Activated CD4-positive, alpha-beta memory T cell treated with anti-CD3 and anti-CD28 coated beads for 36 hours (primary cell): ENCODE measurements at places on chromosomes 5 and 9. TPM values are rescaled to one million over a fixed set of nuclear protein-coding genes. Genes with fewer than 3 reads are reported as not detected.

Gene PTPN3
- 0.56 TPM for total RNA-seq

Gene CA9
- 1.6 TPM for total RNA-seq

Gene RORB
- 0.02 TPM for total RNA-seq

Gene IL3
- total RNA-seq: 23.1 TPM

Gene CATSPER3
- 0.53 TPM for total RNA-seq

Gene LEAP2
- 3.2 TPM for total RNA-seq

Gene HABP4
- 17.4 TPM for total RNA-seq

Gene C5orf52
- total RNA-seq: not detected

DNA sequence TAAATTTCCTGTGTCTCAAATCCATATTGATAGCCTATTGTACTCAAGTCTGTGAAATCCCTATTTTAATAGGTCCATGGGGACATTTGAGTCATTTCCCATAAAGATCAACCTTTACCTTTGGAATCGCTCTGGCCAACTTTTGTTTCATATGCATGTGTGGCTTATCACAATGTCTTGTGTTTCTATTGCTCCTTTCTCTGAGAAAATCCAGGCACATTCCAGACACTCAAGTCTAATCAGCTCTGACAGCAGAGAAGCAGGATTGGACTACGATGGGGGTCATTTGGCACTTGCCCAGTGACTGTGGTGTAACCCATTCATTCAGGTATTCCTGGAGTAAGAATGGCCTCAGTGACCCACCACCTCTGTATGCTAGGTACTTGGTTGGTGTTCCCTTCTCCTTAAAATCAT, 48.4 kb downstream of the ACTBL2 start:
- no peak for DNase-seq
- H3K4me3 ChIP-seq: no peak overlapping the region
- H3K27ac ChIP-seq: no peak overlapping the region
- H3K36me3 ChIP-seq: no peaks in the 10 kb centered on the region
- no peaks in the 10 kb centered on the region for H3K4me1 ChIP-seq

DNA sequence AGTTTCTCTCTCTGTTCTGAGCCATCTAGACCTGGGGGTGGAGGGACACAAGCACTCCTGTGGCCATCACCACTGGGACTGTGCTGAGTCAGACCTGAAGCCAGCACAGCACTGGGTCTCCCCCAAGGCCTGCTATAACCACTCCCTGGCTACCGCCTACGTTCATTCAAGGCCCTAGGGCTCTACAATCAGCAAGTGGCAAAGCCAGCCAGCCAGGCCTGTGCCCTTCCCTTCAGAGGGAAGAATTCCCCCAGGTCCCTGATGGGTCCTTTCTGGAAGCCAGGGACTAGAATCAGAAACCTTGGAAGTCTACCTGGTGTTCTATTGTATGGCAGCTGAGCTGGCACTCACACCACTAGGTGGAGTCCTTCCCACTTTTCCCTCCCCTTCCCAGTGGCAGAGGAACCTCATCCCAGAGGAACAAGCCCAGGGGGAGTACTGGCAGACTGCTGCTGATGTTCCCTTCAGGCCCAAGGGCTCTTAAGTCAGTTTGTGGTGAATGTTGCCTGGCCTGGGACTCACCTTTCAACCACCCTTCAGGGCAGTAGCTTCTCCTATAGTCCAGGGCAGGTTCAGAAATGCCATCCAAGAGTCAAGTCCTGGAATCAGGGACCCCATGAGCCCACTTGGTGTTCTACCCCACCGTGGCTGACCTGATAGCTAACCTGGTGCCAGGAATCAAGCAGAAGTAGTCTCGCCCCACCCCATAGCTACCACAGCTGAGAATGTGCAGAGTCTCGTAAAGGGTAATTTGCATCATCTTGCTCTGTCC, 20.0 kb downstream of the JMY start:
- H3K27me3 ChIP-seq: no peaks in the 10 kb centered on the region
- no peak overlapping the region for H3K4me3 ChIP-seq
- H3K36me3 ChIP-seq: peaks cover 3% of the 10 kb centered on the region
- H3K4me1 ChIP-seq: peaks cover 39% of the 10 kb centered on the region
- H3K27ac ChIP-seq: no peak overlapping the region

GRCh38 chr9:128203707-128204551, 750 bp downstream of the DNM1 start:
- DNase-seq: no peak
- H3K4me1 ChIP-seq: peaks cover 16% of the 10 kb centered on the region
- H3K36me3 ChIP-seq: no peaks in the 10 kb centered on the region
- H3K4me3 ChIP-seq: peak overlapping the region; percentile 35

DNA sequence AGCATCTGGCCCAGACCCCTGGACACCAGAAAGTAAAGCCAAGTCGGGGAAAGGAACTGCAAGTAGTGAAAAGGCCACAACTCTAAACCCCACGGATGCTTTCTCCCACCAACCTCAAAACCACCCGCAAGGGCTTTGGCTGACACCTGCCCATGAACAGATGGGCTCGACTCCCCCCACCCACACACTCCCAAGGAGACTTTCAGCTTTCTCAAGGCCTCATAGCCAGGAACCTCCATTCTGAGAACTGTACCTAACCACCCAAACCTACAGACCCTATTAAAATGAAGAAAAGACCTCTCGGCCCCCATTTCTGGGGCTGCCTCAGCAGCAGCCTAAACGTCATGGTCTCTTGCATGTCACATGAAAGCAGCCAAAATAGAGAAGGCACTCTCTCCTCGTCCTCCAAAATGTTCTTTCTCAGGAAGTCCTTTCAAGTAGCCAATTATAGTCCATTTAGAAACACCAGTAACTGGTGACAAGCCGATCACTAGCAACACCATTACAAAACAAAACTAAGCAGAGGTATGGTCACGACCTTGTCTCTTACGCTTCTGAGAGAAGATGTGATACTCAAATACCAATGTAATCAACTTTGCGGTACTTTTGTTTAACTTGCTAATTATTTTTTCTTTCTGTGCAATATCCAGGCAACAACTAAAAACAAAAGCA, 2.9 kb downstream of the B4GALT1 start:
- H3K36me3 ChIP-seq: peaks cover 19% of the 10 kb centered on the region
- DNase-seq: peak; percentile 49
- peak overlapping the region; percentile 91 for H3K4me3 ChIP-seq
- H3K27me3 ChIP-seq: no peaks in the 10 kb centered on the region

DNA sequence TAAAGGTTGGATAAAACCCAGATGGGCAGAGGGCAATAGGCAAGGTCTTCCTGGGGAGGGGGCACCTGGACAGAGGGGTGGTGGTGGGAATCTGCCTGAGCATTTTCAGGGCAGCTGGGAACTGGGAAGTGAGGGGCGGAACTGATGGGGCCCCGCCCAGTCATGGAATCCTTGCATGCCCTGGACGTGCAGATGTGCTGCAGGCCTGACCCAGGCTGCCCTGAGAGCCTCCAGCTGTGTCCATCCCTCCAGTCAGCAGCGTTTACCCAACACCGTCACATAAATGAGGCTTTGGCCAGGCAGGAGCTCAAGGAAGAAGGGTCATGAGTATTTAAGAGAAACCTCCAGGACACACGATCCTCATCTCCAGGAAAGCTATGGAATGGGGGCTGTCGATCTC, 70.3 kb downstream of the DAB2IP start:
- H3K27ac ChIP-seq: no peak overlapping the region
- H3K4me1 ChIP-seq: no peaks in the 10 kb centered on the region
- no peaks in the 10 kb centered on the region for H3K27me3 ChIP-seq
- no peak for DNase-seq

- H3K4me3 ChIP-seq: no peak overlapping the region
- H3K27ac ChIP-seq: no peak overlapping the region
- no peak for DNase-seq
- peaks cover 20% of the 10 kb centered on the region for H3K27me3 ChIP-seq
- H3K4me1 ChIP-seq: no peaks in the 10 kb centered on the region
These were observed 269.5 kb downstream of the SEC61B start for GRCh38 chr9:99491408-99492158.

DNA sequence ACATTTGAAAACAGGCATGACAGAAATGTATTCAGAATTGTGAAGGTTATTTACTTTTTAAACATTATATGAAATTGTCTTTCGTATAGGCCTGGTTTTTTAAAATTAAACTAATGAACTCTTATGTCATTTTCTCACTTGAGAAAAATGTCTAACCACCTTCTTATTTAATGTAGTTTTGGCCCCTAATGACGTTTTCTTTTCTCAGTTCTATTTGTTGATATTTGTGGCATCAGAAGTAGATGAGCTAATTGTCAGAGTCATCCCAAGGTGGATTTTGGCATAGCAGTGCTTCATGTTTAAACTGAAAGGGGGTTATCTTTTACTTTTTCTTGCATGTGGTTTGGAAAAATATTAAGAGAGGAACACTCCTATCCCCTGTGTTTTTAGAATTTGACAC, 28.2 kb downstream of the TGFBR1 start:
- peaks cover 58% of the 10 kb centered on the region for H3K4me1 ChIP-seq
- H3K27me3 ChIP-seq: no peaks in the 10 kb centered on the region
- H3K36me3 ChIP-seq: peaks cover 16% of the 10 kb centered on the region
- no peak overlapping the region for H3K4me3 ChIP-seq
- H3K27ac ChIP-seq: no peak overlapping the region

DNA sequence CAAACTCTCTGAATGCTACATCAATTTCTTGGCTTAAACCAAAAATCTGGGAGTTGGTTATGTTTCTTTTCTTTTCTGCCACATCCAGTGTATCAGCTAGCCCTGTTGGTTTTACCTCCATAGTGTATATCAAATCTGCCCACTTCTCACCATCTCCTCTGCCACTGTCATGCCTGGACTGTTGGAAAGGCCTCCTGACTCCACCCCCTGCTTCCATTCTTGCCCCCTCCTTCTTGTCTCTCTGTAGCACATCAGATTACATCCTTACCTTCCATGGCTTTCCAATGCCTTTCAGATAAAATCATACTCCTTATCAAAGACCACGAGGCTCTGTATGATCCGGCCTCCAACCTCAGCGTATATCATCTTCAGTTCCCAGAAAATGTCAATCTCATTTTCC, 35.4 kb downstream of the STXBP1 start:
- no peaks in the 10 kb centered on the region for H3K27me3 ChIP-seq
- no peak overlapping the region for H3K4me3 ChIP-seq
- no peaks in the 10 kb centered on the region for H3K36me3 ChIP-seq
- no peak for DNase-seq
- peaks cover 3% of the 10 kb centered on the region for H3K4me1 ChIP-seq

DNA sequence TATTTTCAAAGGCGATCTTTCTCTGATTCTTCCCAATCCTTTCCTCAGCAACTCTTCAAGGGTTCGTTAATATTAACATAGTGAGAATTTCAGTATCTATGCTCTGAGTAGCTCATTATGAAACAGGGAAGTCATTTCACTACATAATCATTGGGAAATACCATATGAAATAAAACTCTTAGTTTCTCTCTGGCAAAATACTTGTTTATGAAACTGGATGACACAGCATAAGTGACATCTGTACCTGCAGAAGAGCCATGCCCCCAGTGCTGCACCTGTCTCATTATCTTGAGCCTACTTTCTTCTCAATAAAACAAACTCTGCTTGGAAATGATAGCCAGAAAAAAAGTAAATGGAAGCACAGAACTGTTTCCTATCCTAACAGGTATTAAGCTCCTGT, 33.8 kb upstream of the OTULIN start:
- no peak overlapping the region for H3K27ac ChIP-seq
- peaks cover 2% of the 10 kb centered on the region for H3K27me3 ChIP-seq
- no peaks in the 10 kb centered on the region for H3K4me1 ChIP-seq
- H3K36me3 ChIP-seq: no peaks in the 10 kb centered on the region

DNA sequence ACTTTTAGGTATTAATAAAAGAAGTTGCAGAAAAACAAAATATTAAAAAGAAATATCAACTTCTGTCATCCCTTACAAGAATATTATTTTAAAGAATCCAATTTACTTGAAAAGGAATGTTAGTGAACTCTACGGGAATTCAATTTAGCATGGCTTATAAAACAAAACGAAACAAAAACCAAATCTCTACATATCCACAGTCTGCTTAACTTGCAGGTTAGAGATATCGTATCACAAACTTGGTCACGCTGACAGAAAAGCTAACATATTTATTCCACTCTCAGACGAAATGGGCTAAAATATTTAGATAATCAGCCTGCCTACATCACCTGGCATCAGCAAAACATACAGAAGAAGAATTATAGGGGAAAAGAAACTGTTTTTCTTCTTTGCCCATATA, 92.7 kb downstream of the MPDZ start:
- no peak for DNase-seq
- H3K4me3 ChIP-seq: no peak overlapping the region
- no peaks in the 10 kb centered on the region for H3K4me1 ChIP-seq
- H3K27ac ChIP-seq: no peak overlapping the region

GRCh38 chr5:94793113-94793815, 174.8 kb downstream of the SLF1 start:
- H3K4me3 ChIP-seq: peak overlapping the region; percentile 39
- H3K36me3 ChIP-seq: no peaks in the 10 kb centered on the region
- peak overlapping the region; percentile 84 for H3K27ac ChIP-seq

- H3K4me3 ChIP-seq: no peak overlapping the region
- H3K4me1 ChIP-seq: no peaks in the 10 kb centered on the region
- H3K36me3 ChIP-seq: peaks cover 28% of the 10 kb centered on the region
- DNase-seq: peak; percentile 34
- no peaks in the 10 kb centered on the region for H3K27me3 ChIP-seq
These were observed 51.5 kb downstream of the CEP120 start for GRCh38 chr5:123371575-123372179.

GRCh38 chr5:97400537-97400936, 217.5 kb upstream of the RIOK2 start:
- no peaks in the 10 kb centered on the region for H3K27me3 ChIP-seq
- no peak overlapping the region for H3K4me3 ChIP-seq
- H3K36me3 ChIP-seq: no peaks in the 10 kb centered on the region
- no peak for DNase-seq

DNA sequence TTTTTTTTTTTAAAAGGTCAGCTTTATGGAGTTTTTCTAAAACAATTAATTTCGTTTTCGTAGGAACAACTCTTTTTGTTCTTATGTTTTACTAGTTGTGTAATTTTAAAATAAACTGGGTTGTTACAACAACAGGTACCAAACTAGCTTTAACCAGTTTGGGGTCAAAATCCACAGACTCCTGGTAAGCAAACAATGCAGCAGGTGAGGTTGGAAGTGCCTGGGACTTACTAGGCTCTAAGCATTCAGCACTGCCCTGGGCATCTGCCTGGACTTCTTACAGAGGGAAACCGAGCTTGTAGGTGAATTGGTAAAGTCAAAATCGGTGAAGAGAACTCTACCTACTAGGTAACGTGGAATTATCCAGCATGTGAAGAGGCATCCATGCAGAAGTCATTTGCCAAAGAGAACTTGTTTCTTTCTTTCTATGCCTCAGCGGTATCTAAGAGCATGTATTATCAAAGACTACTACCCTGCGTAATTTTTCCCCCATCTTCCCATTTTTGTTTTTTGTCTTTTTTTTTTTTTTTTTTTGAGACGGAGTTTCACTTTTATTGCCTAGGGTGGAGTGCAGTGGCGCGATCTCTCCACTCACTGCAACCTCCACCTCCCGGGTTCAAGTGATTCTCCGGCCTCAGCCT, 145.4 kb downstream of the KCTD16 start:
- H3K27ac ChIP-seq: no peak overlapping the region
- no peaks in the 10 kb centered on the region for H3K4me1 ChIP-seq
- no peak for DNase-seq
- no peaks in the 10 kb centered on the region for H3K36me3 ChIP-seq
- no peaks in the 10 kb centered on the region for H3K27me3 ChIP-seq

GRCh38 chr9:25003686-25004085, 458.0 kb upstream of the IZUMO3 start:
- no peaks in the 10 kb centered on the region for H3K27me3 ChIP-seq
- H3K27ac ChIP-seq: no peak overlapping the region
- no peaks in the 10 kb centered on the region for H3K4me1 ChIP-seq
- no peak overlapping the region for H3K4me3 ChIP-seq
- DNase-seq: no peak
